Astrocyte (in vitro differentiated cells and primary cell): ENCODE measurements at places on chromosomes 5 and 9. TPM values are rescaled to one million over a fixed set of nuclear protein-coding genes. Genes with fewer than 3 reads are reported as not detected.

DNA sequence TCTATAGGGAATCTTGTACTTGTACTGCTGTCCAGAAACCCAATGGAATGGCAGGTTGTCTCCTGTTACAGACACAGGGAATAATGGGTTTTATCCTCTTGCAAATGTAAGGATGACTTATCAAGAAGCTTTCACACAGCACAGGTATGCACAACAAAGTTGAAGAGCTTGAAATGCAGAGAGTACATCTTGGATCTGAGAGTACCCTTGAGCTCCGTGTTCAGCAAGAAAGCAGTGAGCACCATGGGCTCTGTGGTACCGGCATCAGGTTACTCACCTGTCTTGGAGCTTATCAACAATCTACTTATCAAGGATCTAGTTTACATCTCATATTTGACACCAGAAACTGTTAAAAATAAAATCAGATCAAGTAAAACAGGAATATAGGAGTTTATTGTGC is 22.0 kb upstream of the EMB start:
- DNase-seq, result no peak

DNA sequence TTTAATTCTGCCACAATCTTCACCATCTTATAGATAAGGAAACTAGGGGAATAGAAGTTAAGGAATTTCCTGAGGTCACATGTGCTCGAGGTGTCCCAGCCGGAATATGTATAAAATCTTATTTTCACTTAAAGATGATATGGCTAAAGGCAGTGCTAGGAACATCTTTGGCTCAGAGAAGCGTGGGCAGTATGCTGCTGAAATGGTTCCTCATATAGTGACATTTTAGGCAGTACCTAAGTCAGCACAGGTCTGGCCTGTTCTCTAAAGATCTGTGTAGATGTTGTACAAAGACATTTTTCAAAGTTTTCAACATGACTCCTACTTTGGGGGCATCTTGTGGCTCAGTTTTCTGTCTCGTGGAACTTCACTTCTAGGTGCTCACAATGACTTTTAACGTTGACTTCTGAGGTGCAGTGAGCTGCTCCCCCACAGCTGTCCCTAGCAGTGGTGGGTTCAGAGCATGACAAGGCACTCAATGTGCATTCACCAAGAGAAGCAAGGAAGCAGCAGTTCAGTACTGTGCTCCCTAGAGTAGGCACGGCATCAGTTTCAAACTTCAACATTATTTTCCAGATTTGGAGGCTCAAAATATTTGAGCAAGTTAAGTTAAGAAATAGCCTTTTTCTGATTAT is 40.3 kb downstream of the TNFAIP8 start:
- no peak for DNase-seq

- peak; percentile 11 for DNase-seq
These were observed 34.6 kb upstream of the IPPK start for GRCh38 chr9:92704528-92704927.

DNA sequence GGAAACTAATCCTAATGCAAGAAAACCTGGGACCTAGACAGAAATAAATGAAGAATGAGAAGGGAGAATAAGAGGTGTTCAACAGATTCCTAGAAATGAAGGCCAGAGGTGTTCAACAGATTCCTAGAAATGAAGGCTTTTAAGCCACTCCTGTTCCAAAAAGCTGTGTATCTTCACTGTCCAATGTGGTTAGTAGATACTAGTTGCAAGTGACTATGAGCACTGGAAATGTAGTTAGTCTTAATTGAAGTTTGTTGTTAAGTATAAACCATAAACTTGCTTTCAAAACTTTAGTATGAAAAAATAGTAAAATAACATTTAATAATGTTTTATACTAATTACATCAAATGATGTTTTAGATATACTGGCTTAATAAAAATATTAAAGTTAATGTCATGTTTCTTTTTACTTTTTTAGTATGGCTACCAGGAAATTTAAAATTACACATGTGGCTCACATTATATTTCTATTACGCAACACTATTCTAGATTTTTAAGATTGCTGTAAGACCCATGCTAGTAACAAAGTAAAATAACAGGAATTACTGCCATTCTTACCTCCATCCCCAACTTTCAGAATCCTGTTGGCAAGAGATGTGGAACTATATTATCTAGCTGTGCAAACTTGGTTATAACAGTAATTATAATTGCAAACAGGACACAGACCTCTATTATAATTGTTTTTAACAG is 57.5 kb downstream of the RICTOR start:
- DNase-seq, result peak; percentile 15

DNA sequence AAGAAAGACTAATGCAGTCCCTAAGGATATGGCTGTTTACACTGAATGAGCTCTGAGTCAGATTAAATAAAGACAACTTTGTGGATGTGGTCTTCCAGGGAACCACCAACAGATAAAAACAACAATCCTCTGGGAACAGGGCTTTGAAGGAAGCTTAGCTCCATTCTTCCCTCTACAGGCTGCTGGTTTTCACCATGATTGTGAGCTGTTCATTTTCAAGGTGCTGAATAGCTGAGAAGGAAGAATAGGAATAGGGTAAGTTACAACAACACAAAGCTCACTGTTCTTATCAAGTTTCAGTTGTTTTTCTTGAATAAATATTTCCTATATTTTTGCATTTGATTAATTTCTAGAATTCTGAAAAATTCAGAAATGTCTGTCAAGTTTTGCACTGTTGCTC is 25.9 kb upstream of the PTAR1 start:
- DNase-seq, result peak; percentile 34

The NDUFA8 gene
- total RNA-seq, result 52.3 and 56.4 TPM in 2 replicates

The IL4 gene
- total RNA-seq, result not detected in 2 replicates
